ENCODE measurements at places on chromosomes 1 and 21.
A peak's percentile ranks its signal among the peaks of the same experiment; 100 is the strongest.

GRCh38 chr1:40379785-40380452 lies 6.4 kb downstream of the SMAP2 start:
- no peak for DNase-seq

DNA sequence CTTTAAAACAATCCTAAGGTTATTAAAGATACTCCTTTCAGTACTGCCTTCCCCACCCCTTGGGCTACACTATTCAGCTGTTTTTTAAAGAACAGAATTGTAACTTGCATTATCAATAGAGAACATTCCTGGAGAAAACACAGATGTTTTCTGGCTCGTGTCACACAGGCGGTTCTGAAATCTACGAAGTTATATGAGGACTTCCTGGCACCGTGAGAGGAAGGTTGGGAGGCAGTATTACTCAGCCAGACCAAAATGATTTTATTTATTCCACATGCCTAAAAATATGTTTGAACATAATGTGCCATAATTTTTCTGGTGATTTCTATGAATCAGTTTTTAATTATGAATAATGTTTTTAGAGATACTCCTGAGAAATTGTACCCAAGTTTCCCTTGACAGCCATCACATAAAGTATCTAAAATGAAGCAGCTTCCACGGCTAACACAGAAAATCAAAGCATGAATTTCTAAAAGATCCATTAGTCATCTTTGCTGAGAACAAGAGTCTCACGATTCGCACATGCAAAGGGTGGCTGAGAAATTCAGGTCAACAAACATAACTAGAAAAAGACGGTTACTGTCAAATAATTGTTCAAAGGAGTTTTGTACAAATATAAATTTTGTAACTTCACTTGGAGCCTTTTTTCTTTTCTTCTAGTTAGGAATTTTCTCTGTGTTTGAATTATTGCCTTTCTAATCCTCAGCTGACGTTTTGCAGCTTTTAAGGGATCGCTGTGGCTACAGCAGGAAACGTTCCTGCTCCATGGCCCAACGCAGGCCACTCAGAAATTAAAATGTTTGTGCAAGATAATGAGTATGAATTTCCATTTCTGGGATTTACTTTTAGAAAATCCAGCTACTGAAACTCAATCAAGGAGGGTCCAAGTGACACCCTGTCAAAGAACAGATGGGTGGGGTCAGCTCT lies 8.0 kb upstream of the SIM2 start:
- no peak for DNase-seq

DNA sequence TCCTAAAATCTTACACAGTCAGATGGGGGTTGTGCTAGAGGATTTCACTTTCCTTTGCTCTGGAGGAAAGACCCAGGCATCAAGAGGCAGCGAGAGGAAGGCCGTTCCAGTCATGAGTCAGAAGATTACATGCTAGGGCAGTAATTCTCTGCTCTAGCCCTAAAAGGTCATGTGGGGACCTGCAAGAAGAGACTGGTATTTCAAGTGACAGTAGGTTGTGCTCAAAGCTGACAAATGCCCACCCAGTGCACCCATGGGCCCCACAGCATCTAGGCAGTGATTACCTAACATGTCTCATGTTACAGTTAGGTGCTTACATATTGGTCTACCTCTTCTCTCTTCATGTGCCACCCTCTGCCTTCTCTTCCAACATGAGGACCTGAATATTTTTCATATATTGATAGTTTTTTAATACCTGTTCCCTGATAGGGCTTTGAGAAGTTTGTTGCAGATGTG lies 99.7 kb upstream of the BEND5 start:
- DNase-seq, result no peak

DNA sequence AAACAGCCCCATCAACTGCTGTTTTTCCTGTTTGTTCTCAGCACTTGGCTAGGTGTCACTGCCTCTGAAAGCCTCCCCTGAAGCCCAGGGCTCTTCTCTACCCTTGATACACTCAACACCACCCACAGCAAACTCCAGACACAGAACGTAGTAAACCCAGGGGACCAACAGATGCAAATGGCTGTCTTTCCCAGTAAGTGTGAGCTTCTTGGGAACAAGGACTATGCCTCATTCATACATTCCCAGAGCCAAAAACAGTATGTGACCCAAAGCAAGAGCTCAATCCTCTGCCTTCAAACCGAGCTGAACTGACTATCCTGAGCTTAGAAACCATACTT lies 4.4 kb downstream of the LBR start:
- no peak for DNase-seq

DNA sequence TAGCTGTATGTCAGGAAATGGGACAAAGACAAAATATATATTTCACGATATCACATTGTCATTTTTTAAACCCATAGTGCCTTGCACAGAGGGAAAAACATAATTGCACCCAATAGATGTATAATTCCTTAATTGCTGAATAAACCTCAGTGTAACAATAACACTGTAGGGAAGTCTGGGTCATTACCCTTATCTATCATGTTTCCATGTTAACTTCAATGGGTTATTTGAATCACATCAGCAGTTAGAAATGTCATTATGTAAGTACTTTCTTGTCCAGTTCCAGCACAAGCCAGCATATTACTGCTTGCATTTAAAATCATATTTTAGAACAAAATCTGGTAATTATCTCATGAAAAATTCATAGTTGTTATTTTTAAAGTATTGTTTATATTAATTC lies 222.7 kb downstream of the HMCN1 start:
- DNase-seq, result peak; percentile 32

DNA sequence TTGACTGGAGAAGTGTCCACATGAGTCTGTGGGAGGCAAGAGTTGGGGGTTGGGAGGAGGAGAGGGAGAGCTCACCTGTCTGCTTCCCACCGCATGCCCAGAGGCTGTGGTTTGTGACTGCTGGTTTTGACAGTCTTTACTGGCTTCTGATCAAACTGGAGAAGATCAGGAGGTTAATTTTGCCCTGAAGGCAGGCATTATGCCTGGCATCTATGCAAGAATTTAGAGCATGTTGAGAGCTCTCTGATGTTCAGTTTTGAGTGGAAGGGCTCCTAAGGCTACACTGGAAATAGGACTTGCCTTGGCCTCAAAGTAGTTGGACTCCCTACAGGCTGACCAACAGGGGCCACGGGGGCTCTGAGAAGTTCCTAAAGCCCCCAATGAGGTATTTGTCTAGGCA lies 101.6 kb downstream of the TLR5 start:
- DNase-seq, result no peak

GRCh38 chr1:25442178-25442577 lies 11.5 kb downstream of the MACO1 start:
- DNase-seq, result no peak

- no peak for DNase-seq
These were observed 78.2 kb downstream of the RAP1GAP start for GRCh38 chr1:21590934-21591333.

- DNase-seq, result no peak
These were observed 4.6 kb downstream of the CTPS1 start for GRCh38 chr1:40984066-40984465.

GRCh38 chr21:34336756-34337391 lies 26.9 kb upstream of the KCNE2 start:
- DNase-seq, result no peak

DNA sequence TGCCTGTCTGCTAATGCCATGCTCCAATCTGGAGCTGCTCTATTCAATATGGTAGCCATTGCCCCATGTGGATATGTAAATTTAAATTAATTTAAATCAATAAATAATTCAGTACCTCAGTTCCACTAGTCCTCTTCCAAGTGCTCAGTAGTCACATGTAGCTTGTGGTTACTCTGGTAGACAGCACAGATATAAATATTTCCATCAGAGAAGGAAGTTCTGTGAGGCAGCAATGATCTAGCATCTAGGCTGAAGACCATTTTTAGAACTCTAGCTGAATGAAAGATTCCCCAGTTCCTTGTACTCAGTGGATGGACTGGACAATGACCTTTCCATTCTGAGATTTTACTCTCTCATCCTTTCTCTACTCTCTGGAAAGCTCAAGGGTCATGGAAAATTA lies 25.8 kb upstream of the CAPZB start:
- no peak for DNase-seq

GRCh38 chr21:38186661-38187270 lies 70.0 kb upstream of the KCNJ15 start:
- no peak for DNase-seq

DNA sequence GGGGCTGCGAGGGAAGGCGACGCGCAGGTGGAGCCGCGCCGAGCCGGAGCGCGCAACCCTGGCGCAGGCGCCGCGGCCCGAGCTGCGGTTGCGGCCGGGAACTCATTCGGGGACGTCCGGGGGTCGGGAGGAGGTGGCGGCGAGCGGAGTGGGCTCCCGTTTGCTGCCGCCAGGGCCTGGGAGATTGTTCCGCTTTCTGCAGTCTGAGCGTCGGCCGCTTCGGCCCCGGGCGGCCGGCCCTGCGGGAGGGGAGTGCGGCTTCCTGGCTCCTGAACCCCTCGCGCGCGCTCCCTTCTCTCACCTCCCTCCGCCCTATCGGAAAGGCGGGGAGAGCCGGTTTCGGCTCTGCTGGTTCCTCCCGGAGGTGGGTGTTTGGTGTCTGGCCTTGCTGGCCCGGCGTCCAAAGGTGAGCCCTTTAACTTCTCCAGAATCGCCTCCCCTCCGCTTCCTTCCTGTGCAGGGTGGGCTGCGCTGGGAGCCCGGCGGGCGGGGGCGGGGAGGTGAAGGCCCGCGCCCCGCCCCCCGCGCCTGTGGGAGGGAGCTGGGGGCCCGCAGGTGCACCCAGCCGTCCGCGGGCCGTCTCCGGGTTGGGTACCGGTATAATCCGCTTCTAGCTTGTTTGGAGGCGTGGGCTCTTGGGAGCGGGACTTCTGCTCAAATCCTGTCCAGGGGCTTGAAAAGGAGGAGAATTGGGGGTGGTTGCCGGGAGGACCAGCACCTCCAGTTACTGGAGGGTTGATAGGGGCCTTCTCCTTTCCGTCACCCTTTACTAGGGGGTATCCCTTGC lies 683 bp downstream of the LRRC8D start:
- no peak for DNase-seq

DNA sequence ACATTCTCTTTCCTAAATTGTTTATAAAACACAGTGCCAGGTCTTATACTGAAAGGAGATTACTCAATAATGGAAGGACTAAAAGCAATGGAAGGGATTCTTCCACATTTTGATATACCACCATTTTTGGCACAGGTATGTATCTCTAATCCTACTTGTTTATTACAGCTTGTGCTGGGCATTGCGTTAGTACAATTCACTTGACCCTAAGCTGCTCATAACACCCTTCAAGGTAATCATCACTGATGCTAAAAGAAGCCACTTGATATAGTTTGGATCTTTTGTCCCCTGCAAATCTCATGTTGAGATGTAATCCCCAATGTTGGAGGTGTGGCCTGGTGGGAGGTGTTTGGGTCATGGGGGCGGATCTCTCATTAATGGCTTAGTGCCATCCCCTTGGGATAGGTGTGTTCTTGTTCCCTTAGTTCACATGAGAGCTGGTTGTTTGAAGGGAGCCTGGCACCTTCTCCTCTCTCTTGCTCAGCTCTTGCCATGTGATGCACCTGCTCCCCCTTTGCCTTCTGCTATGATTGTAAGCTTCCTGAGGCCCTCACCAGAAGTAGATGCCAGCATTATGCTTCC lies 71.1 kb downstream of the NIBAN1 start:
- no peak for DNase-seq

GRCh38 chr21:17818186-17819113 lies 706 bp downstream of the C21orf91 start:
- no peak for DNase-seq

DNA sequence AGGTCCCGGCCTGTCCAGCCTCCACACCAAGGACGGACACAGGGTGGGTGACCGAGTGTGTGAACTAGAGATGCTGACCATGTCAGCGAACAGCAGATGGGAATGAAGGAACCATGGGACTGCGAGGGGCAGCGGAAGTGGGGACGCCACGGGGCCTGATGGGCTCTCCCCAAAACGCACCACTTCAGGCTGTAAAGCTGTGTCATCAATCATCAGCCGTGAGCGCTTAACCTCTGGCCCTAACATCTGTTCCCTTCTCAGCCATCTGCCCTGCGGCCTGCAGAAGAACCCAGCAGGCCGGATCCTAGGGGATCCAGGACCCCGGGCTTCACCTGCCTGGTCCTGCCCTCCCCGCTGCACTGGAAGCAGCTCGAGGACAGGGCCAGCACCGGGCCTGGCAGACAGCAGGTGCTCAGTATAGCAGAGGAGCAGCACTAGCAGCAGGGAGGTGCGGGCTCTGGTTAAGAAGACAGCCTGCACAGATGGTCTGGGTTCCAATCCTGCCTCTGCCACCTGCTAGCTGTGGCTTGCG lies 58.7 kb downstream of the DMRTB1 start:
- DNase-seq, result no peak

DNA sequence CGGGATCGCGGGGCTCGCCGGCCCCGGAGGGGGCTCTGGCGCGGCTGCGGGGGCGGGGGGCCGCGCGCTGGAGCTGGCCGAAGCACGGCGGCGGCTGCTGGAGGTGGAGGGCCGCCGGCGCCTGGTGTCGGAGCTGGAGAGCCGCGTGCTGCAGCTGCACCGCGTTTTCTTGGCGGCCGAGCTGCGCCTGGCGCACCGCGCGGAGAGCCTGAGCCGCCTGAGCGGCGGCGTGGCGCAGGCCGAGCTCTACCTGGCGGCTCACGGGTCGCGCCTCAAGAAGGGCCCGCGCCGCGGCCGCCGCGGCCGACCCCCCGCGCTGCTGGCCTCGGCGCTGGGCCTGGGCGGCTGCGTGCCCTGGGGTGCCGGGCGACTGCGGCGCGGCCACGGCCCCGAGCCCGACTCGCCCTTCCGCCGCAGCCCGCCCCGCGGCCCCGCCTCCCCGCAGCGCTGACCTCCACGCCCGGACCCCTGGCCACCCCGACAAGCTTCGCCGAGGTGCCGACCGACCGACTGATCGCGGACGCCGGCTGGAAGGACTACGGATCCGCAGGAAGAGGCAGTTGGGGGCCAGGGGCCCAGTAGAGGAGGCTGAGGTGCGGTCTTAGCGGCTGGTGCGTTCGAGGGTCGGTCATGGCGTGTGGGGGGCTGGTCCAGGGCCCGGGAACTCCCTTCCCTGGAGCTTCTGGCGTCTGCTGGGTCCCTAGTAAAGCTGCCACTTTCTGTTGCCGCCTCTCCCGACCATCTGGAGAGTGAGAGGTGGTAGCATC lies 711 bp downstream of the TRNP1 start:
- no peak for DNase-seq

GRCh38 chr1:98500324-98500723 lies 161.2 kb upstream of the SNX7 start:
- no peak for DNase-seq

GRCh38 chr1:169872906-169873305 lies 20.8 kb downstream of the SCYL3 start:
- no peak for DNase-seq

GRCh38 chr1:238499021-238499420 lies 608.3 kb upstream of the ZP4 start:
- DNase-seq, result no peak

GRCh38 chr1:114346480-114347029 lies 164.4 kb downstream of the TRIM33 start:
- DNase-seq, result peak; percentile 34

Data from NCI-H2081 treated with DMSO at 0.1 percent for 48 hours (cell line).